CD4-positive, alpha-beta T cell treated with Interleukin-15 for 4 hours (primary cell): ENCODE measurements at places on chromosomes 12 and 14.

- no peak for DNase-seq
Measured at GRCh38 chr12:83665634-83666218, 979.0 kb downstream of the TMTC2 start.

DNA sequence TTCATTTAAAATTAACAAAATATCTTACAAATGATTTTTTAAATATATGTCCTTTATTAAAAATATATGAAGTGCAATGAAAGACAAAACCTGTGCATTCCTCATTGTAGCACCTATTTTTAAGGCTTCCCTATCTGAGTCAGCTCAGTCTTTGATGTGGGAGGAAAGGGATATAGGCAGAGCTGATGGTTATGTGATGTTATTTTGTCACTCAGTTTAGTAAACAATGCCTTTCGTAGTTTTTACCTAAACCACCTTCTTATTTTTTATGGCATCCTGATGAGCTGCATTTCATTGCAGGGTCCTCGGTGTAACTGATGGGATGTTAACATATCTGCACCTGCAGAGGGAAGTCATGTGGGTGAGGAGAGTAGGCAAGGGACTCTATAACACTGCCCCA, 58.9 kb upstream of the FRMD6 start:
- no peak for DNase-seq

- DNase-seq, result peak; percentile 38
Measured at GRCh38 chr12:13173012-13173932, 23.3 kb upstream of the EMP1 start.

DNA sequence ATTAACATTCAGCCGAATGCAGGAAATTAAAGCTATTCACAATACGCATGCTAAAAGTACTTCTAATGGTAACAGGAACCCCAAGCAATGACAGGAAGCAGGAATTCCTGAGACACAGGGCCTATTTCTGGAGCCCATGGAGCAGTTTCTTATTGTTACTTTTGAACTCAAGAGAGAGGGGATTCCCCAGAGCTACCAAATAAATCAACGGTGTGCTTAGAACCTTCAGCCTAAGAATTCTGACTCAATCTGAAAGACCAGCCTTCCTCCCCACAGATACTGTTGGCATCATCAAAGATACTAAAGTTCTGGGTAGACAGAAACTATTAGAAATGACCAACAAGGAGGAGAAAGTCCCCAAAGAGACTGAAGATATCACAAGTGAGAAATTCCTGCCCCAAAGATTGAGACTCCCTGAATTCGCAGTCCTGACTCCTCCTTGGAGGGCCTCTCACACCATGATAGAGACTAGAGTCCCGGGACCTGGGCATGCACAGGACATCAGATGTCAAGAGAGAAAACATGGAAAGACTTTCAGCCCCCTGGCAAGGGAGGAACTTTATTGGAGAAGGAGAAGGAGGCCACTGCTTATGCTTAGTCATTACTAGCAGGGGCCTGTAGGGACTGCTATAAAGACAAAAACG, 32.7 kb downstream of the RTRAF start:
- no peak for DNase-seq

- DNase-seq, result peak; percentile 38
Measured at GRCh38 chr12:122166422-122167349, 7.3 kb downstream of the IL31 start.

DNA sequence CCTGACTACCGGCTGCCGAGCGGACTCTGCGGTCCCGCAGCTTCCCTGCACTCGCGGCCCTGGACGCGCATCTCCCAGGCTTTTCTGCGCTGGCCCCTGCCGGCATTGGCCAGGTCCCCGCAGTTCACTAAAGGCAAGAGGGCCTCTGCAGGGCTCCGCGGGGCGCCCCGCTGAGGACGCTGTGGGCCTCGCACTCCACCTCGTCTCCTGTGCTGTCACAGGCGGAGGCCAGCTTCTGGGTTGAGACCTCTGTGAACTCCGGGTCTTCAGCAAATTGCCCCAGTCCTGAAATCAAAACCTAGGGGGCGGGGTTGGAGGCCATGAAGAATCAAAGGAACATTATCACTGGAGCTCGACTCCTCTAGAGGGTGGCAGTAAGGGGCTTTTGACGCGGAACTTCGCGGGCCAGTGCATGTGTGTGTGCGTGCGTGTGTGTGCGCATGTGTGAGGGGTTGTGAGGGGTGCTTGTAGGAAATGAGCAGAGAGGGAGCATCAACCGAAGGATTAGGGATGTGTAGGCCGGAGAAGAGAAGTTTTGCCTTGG, 68.5 kb upstream of the CAPRIN2 start:
- DNase-seq, result peak; percentile 8

- no peak for DNase-seq
Measured at GRCh38 chr12:64635356-64635998, 25.2 kb downstream of the RASSF3 start.

GRCh38 chr14:78959674-78960264, 789.6 kb downstream of the NRXN3 start:
- DNase-seq, result peak; percentile 45

DNA sequence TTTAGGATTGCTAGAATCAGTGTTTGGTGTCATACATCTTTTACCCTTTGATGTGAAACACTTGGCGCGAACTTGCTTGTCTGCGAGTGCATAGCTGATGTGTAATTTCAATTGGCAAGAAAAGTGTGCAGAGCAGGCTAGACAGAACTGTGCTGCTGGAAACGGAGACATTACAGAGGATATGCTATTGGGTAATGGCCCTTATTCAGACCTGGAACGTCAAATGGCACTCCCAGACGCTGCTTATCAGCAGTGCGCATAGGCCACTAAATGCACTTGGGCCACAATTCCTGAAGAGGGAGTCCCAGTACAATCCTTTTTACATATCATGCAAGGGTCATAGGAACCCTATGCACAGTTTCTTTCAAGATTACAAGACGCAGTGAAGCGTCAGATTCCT, 15.7 kb upstream of the SLC10A1 start:
- no peak for DNase-seq

- DNase-seq, result no peak
Measured at GRCh38 chr12:53625373-53625945, 723 bp downstream of the ATF7 start.

GRCh38 chr12:66899588-66899987, 220.7 kb upstream of the GRIP1 start:
- DNase-seq, result no peak

- no peak for DNase-seq
Measured at GRCh38 chr14:35138585-35138984, 16.2 kb downstream of the PRORP start.

- DNase-seq, result no peak
Measured at GRCh38 chr12:102869571-102869970, 47.5 kb downstream of the PAH start.

- DNase-seq, result no peak
Measured at GRCh38 chr12:32847287-32847686, 49.3 kb downstream of the PKP2 start.

- DNase-seq, result no peak
Measured at GRCh38 chr14:47332106-47332505, 343.3 kb downstream of the MDGA2 start.

- DNase-seq, result peak; percentile 52
Measured at GRCh38 chr12:57632958-57633840, at the start of gene B4GALNT1. B4GALNT1 (minus strand) TSS chr12:57633201; CDS start chr12:57632132, 1,069 bp downstream.
